GM12878 (cell line): ENCODE measurements at places on chromosomes 5 and 9.

DNA sequence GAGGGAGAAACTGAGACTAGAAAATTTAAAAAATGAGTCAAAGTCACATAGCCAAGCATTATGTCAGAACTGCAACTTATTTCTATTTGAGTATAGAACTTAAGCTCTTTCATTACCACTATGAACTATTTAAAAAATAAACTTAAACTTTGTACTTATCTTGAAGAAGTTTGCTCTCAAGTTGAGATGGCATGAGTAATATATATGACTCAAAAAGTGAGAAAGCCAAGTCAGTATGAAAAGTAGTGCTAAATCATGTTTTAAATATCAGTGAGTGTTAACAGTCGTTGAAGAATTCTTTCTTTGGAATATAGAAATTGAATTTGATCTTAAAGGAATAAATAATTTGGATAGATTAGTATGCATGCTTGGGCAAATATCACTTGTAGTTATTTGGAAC, 36.3 kb upstream of the CDH10 start:
- no peak for DNase-seq

DNA sequence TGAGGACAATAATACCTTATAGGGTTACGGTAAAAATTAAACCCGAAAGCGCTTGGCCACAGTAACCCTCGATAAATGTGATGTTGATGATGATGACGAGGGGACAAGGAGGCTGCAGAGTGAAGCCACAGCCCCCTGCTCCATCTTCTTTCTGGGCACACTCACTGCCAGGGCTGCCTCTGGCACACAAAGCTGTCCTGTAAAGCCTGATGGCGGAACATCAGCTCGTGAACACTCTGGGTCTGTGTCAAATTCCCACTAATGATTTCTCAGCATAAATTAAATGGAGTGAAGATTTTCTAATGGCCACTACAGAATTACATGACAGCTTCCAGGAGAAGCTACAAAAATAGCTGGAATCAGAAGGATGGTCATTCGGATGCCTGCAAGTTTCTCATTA, 142.2 kb downstream of the TTLL11 start:
- no peak for DNase-seq

GRCh38 chr5:178323961-178324360, 91.4 kb upstream of the PHYKPL start:
- DNase-seq = no peak

DNA sequence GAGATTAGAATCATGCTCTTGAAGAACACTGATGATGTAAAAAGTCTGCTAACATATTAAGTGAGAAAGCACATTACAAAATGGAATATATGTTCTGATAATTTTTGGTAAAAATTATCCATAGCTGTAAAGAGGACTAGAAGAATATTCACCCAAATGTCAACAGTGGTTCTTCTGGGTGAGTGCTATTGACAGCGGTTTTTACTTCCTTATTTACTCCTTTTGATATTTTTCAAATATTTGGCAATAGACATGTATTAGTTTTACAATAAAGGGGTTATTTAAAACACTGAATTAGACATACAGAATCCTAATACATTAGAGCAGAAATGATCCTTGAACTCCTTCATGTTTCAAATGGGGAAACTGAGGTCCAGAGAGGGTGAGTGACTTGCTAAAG, 26.9 kb upstream of the MEGF9 start:
- DNase-seq = no peak

DNA sequence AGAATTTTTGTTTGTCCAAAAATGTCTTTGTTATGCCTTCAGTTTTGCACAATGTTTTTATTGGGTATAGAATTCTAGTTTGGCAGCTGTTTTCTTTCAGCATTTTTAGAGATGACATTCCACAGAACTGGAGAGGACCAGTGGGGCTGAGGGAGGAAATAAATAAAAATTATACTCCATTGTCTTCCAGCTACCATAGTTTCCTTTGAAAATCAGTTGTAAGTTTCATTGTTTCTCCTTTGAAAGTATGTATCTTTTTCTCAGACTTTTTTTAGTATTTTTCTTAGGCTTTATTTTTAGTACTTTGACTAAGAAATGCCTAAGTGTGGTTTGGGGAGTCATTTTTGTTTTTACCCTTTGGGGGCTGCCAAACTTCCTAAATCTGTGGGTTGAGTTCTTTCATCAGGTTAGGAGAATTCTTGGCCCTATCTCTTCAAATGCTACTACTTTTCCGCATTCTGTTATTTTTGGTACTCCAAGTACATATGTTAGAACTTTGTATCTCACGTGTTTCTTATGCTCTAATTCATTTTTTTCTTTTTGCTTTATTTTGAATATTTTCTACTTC, 15.2 kb upstream of the FBLL1 start:
- DNase-seq = no peak

GRCh38 chr5:133195250-133195649, 143.4 kb downstream of the HSPA4 start:
- no peak for DNase-seq

DNA sequence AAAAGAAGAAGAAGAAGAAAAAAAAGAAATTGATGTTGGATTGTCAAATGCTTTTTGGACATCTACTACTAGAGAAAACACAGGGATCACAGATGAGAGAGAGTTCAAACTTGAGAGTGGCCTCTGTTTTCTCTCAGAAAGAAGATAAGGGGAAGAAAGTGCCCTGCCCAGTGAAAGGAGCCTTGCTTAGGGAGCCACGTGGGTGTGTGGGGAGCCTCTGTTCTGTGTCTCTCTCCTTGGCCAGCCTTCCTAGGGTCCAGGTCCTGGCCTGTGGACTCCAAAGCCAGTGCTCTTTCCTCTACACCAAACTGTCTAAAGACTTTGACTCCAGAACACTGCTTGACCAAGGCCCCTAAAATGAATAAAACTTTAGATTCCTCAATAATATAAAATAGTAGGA, 22.0 kb upstream of the COL15A1 start:
- no peak for DNase-seq

DNA sequence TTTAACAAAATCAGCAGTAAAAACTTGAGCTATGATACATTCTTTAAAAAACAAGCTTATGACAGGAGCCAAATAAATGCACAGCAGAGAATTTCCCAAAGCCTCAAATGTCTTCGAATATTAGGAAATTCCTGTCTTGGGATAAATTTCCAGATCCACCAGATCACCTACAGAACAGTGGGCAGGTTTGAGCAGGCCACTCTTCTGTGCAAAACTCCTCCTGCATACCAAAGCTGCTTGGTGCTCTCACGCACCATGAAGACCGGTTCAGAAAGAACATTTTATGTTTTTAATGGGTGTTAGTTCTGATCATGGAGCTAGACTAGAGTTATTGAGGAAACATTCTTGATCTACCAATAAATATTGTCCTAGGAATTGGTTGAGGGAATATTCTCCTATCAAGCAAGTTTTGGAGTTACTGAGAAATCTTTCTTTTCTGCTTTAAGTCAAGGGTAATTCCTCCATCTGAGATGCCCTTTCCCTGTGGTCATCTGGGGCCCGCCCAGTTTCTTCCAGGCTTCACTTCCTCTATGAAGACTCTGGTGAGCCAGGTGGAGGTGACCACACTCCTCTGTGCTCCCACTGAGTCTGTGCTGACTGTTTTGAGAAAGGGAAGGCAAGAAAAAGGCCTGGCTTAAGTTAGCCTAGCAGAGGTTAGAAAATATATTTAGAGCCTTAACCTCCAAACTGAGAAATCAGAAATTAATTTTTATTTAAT, 17.9 kb downstream of the TNFSF15 start:
- DNase-seq = no peak

DNA sequence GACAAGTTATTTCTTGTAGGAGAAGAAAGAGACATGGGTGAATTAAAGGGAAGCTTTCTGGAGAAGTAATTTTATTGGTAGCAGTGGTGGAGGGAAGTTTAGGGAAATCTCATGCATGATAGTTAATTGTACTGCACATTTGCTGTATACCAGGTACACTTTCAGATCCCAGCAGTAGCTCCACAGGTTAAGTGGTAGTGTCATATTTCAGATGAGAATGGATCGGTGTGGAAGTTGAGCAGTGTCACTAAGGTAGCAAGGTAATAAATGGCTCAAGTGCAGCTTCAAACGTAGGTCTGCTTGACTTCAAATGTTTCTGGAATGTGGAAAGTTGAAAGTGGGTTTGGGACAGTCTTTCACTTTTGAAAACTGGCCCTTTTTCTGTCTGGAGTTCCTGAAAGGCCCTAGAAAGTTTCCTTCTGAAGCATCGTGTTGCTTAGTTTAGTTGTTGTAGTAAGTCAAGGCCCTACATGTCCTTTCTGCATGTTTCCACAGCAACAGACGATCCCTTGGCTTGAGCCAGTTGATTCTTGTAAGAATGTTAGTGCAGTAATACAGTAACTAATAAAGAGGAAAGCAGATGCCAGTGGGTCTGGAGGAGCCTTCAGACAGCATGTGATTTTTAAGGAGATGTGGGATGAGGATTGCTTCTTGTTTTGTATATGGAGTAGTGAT, 3.7 kb downstream of the CLTA start:
- DNase-seq = no peak

DNA sequence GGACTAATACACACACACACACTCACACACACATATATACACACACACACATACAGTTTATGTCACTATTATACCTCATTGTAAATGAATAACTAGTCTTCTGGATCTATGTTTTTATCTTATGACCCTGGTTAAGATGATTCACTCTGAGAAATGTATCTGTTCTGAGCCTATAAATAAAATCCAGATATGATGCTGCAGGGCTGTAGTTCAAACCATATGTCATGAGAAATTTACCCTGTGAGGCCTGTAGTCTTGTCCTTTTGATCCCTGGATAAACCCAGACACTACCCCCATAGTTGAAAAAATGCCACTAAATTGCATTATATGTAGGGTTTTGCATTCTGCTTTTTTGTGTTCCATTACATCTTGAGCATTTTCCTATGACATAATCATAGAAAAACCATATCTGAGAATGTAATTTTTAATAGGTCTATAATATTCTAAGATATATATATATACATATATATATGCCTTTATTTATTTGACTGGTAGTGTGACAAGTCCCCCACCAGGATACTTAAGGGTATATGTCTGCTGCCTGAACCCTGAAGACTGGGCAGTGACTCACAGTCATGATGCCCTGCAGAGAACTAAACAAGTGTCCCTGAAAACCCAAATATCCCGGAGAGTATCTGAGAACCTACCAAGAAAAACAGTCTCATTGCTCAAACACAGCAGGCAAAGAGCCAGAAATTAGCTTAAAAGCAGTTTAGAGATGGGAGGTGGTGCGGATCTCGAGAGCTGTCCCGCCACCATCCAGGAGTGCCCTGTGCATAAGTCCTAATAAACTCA, 18.4 kb upstream of the ALDOB start:
- DNase-seq = no peak
